ENCODE measurements at places on chromosomes 5 and 9. TPM values are rescaled to one million over a fixed set of nuclear protein-coding genes. Genes with fewer than 3 reads are reported as not detected.

Gene TSC1
- total RNA-seq, result 37.4 TPM

Gene ABHD17B
- total RNA-seq, result 20.8 TPM

Gene GPX8
- total RNA-seq, result not detected

Gene PCDHGA6
- total RNA-seq, result 0.10 TPM

Gene CCIN
- total RNA-seq, result 0.23 TPM

Gene PCDHAC2
- not detected for total RNA-seq

Gene KCNV2
- total RNA-seq, result not detected

Gene DNM1
- 0.25 TPM for total RNA-seq

Gene ABLIM3
- total RNA-seq, result not detected

Gene OR13D1
- not detected for total RNA-seq

Gene LHFPL2
- total RNA-seq, result 0.19 TPM

Gene PRSS3
- not detected for total RNA-seq

Gene PTPN3
- total RNA-seq, result not detected

Gene HAUS6
- 20.3 TPM for total RNA-seq

Gene IDNK
- 7.2 TPM for total RNA-seq

Measured in activated naive CD4-positive, alpha-beta T cell treated with anti-CD3 and anti-CD28 coated beads, Interleukin-2, amount 10 ng/mL, durations not matched to agents 5 hours and 36 hours (primary cell).